IPS DF 19.7 (cell line): ENCODE measurements at places on chromosomes 11 and 22.
A peak's percentile ranks its signal among the peaks of the same experiment; 100 is the strongest.

DNA sequence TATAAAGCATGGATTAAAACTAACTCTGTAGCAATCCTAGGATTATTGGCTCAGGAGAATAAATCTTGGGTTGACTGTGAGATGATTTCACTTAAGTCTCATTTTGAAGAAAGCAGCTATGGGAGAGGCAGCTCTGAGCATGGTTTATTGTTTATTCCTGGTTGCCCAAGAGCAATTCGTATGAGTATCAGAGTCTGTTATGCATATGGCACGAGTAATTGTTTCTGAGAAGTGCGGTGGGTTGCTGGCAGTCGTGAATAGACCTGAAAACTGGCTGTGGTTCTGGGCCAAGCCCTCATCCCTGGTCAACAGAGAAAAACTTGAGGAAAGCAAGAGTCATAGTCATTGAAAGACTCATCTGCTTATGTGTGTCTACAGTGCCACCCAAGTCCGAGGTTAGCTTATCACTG, 26.8 kb downstream of the DIXDC1 start:
- no peak for DNase-seq

GRCh38 chr11:12968101-12968500, 41.0 kb upstream of the RASSF10 start:
- no peak for DNase-seq

GRCh38 chr22:49760630-49761571, 66.8 kb downstream of the BRD1 start:
- no peak for DNase-seq

DNA sequence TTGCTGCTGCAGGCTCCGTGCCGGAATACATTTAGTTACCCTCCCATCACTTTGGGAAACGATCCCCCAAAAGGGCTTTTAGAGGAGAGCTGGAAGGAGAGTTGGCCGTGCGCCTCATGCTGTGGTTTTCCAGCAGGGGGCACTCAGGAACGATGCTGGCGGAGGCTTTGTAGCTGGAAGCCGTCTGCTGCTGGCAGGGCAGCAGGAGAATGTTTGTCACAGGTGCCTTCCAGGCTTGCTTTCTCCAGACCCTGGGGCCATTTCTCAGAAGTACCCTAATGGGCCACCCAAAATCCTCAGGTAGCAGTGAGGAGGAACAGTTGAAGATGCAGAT, 30.0 kb upstream of the CABP7 start:
- DNase-seq: peak; percentile 54

GRCh38 chr11:31643857-31644256, 134.3 kb downstream of the ELP4 start:
- DNase-seq: no peak

- no peak for DNase-seq
Measured at GRCh38 chr11:92702037-92702804, 267.2 kb upstream of the MTNR1B start.

DNA sequence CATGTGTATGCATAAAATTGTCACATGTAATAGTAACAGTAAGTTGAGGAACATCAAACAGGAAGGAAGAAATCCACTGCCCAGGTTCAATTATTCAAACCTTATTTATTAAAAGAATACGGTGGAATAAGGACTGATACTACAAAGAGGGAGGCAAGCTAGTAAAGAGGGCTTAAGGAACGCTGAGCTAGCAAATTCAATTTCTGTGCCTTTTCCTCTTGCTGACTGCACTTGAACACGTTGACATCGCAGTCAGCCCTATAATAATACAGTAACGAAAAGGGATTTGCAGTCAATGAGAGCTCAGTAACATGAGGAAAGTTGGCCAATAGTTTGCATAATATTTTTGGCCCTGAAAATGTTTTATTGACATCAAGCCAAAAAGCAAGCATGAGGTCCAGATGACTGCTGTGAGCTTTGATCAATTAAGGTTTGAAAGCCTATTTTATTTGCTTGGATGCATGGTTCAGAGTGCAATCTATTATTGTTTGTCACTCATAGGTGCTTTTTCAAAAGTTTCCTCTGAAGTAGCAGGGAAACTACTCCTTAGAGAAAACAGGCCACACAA, 861.8 kb downstream of the LRRC4C start:
- DNase-seq: no peak

- DNase-seq: no peak
Measured at GRCh38 chr11:60511393-60511792, 3.8 kb upstream of the MS4A13 start.

GRCh38 chr22:17767233-17768065, 6.8 kb downstream of the BID start:
- no peak for DNase-seq

DNA sequence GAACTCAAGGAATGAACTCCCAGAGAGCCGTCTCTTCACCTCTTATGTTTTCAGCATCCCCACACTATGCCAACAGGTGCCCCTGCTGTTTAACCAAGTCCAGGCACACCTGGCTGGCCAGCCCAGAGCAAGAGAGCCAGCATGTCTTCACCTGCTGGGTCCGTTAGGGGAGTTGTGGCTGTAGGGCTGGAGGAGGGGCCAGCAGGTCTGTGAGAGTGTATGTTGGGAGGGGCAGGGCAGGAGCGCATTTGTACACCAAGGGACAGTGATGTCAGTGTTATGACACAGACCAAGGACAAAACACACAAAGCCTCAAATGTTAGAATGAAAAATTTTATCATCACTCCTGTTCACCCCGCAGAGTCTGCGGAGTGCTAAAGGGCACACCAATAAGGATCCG, 5.8 kb downstream of the PATZ1 start:
- no peak for DNase-seq

- no peak for DNase-seq
Measured at GRCh38 chr11:94866936-94867795, 99.0 kb downstream of the AMOTL1 start.

- DNase-seq: no peak
Measured at GRCh38 chr22:36745301-36745995, 30.5 kb downstream of the IFT27 start.

GRCh38 chr22:25564320-25564978, at the start of gene GRK3:
GRK3 (plus strand) TSS chr22:25564675; CDS start chr22:25565041, 366 bp downstream.
- no peak for DNase-seq

- DNase-seq: no peak
Measured at GRCh38 chr22:22118987-22119386, 125.6 kb upstream of the VPREB1 start.

GRCh38 chr22:35522225-35523149, 18.1 kb upstream of the RASD2 start:
- no peak for DNase-seq

DNA sequence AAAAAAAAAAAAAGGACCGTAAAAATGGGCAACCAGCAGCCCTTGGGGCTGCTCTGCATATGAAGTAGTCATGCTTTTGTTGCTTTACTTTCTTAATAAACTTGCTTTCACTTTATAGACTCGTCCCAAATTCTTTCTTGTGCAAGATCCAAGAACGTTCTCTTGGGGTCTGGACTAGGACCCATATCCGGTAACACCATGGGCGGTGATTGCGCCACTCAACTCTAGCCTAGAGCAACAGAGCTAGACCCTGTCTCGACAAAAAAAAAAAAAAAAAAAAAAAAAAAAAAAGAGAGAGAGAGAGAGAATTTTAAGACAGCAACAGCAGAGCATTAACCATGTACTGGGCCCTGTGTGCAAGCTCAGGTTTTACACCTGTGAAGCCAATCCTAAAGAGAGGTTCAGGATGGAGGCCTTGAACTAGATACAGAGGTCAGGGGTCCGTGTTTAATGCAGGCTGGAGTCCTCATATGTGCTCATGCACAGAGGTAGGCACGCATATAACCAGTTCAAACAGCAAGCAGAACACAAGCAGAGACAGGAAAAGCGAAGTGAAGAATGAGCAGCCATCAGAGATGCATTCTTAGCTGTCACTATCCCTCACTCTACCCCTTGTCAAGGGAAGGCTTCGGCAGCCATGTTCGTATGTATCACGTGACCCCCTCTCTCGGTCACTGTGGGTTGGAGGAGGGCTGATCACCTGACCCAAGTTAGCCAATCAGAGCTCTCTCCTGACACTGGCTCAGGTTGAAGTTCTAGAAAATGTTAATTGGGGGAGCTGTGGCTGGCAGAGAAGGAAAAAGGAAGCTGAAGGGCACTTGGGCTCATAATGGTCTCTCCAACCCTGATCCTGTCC, 16.7 kb upstream of the SYT12 start:
- DNase-seq: peak; percentile 92

DNA sequence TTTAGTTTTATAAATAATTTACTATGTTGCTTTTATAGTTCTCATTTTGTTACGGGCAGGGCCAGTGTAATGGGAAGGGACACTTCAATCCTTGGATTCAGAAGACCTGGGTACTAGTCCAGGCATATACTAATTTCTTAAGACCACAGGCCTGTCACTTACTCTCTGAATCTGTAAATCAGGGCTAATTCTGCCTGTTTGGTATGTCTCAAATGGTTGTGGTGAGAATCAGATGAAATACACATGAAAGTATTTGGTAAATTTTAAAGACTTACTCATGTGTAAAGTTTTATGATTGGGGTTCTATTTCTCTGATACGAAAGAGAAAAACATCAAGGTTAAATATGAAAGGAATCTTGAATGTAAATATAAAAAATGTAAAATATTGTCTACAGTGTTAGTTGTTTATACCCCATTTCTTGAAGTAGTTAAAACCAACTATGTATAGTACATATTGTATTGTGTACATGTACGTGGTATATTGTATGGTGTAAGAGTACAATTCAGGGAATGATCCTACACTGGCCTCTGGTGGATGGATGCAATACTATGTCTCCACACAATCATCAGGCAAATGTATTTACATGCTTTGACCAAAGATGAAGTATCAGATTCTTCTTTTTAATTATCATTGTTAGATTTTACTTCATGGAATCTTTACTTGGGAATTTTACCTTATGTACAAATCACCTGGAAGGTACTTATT, 24.5 kb upstream of the RAG2 start:
- DNase-seq: no peak

DNA sequence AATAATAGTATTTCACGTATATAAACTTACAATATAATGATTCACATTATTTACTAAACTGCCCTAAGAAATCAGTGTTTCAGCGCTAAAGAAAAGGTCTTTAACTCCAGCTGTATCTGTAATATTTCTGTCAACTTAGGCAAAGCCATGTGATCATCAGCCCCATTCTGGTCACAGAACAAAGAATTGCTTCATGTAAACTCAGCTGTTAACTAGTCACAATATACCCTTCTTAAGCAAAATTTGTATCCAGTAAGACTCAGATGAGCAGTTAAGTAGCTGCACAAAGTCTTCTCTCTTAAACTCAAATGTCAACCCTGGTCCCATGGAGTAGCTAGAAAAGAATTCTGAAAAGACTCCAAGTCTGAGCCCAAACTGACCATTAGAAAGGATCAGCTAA, 26.6 kb downstream of the HPS5 start:
- DNase-seq: no peak

DNA sequence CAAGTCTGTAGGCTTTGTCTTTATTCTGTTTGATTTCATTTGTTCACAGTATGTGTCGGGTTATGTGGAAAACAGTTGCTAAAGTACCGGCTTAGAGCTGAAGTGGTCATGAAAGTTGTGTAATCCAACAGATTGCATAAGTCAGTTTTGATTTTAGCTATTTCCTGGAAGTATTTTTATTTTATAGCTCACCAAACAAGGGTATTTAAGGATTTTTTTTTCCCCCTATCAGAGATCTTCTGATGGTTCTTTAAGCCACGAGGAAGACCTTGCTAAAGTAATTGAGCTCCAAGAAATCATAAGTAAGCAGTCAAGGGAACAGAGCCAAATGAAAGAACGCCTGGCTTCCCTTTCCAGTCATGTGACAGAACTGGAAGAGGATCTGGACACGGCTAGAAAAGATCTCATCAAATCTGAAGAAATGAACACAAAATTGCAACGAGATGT, 55.9 kb downstream of the PPFIA1 start:
- DNase-seq: no peak

DNA sequence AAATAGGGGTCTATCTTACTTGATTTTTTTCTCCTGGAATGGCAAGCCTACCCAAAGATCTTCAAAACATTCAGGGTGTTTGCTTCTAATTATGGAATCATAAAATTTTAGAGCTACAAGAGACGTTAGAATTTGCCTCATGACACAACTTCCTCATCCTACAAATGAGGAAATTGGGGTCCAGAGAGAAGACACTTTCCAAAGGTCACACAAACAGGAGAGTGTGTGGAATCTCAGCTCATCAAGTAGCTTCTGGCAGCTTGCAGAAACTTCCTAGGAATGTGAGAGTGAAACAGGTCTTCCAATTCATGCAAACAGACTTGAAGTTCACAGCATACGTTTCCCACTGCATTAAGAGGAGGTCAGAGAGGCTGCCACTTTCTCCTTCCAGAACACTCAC, 976.0 kb downstream of the OPCML start:
- no peak for DNase-seq

- DNase-seq: no peak
Measured at GRCh38 chr22:45562537-45563361, 60.1 kb downstream of the FBLN1 start.

- DNase-seq: no peak
Measured at GRCh38 chr11:10486161-10486840, 31.2 kb downstream of the AMPD3 start.

DNA sequence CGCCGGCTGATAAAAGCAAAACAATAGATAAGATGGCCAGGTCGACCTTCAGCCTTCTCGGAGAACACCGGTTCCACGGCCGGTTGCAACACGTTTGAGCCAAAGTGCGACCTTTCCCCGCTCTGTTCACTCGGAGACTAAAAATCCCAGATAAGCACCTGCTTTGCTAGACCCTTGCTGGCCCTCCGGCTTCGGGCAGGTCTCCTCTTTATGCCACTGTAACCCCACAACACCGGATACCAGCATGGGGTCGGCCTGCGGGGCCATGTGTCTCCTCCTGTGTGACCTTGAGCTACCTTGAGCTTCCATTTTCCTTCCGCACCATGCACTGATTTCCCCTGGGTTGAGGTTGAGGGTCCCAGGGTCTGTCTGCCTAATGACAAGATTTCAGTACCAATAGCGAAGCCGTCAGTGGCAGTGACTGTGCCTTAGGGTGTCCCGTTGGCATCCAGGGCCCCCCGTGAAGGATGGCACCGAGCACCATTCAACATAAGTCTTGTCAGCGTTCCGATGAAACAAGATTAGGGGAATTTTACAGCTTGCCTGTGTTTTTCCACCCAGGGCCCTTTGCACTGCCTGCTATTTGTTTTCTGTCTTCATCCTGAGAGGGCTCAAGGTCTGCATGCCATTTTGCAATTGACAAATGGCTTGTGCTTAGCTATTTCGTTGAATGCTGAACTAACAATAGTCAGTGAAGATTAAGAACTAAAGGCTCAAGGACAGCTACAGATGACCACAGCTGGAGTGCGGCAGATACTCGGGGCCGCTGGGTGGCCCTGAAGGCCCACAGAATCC, 118.6 kb downstream of the KCNQ1 start:
- no peak for DNase-seq

GRCh38 chr22:17845790-17846189, 71.5 kb upstream of the BID start:
- no peak for DNase-seq

DNA sequence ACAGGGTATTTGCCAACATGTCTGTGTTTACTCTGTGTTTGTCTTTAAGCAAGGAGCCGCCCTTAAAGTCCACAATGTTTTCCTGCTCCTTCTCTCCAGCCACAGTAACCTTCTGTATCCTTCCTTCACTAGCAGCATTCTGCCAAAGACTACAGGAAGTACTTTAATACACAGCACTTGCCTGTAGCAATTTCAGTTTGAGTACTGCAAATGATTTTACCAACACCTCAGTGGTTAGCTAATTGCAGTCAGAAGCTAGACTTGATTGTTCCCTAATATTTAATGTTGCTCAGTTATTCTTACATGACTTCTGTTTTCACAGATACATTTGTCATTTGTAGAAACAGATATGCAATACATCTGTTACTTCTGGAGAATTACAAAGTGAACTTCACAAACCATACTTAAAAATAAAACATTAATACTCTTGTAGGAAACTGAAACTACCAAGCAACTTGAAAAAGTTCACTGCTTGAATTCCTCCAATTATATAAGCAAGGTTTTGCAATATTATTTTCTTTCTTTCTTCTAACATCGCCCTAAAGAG, 69.1 kb downstream of the FCHSD2 start:
- no peak for DNase-seq
